RWPE2 (cell line): ENCODE measurements at places on chromosomes 6 and 20.

- H3K4me3 ChIP-seq, result no peak overlapping the region
- H3K36me3 ChIP-seq, result no peaks in the 10 kb centered on the region
- H3K27me3 ChIP-seq, result no peaks in the 10 kb centered on the region
- no peak overlapping the region for H3K27ac ChIP-seq
Measured at GRCh38 chr20:23242556-23243180, 107.9 kb upstream of the NXT1 start.

GRCh38 chr6:12386816-12387215 lies 96.7 kb downstream of the EDN1 start:
- no peaks in the 10 kb centered on the region for H3K27me3 ChIP-seq
- DNase-seq, result no peak
- H3K36me3 ChIP-seq, result no peaks in the 10 kb centered on the region
- no peak overlapping the region for H3K4me3 ChIP-seq

GRCh38 chr6:17858584-17858983 lies 128.9 kb downstream of the KIF13A start:
- H3K27me3 ChIP-seq, result no peaks in the 10 kb centered on the region
- H3K27ac ChIP-seq, result no peak overlapping the region
- peaks cover 4% of the 10 kb centered on the region for H3K36me3 ChIP-seq
- H3K4me3 ChIP-seq, result no peak overlapping the region
- no peak for DNase-seq

DNA sequence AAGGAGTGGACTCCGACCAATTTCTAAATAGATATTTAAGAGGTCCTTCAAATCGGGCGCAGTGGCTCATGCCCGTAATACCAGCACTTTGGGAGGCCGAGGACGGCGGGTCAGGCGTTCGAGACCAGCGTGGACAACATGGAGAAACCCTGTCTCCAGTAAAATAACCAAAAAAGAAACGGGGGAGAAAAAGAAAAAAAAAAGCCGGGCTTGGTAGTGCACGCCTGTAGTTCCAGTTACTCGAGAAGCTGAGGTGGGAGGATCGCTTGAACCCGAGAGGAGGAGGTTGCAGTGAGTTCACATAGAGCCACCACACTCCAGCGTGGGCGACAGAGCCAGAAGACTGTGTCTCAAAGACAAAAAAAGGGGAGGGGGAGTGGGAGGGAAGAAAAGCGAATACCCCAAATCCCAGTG lies 53.3 kb upstream of the HFE start:
- no peak for DNase-seq
- H3K36me3 ChIP-seq, result no peaks in the 10 kb centered on the region
- peak overlapping the region; percentile 94 for H3K27ac ChIP-seq
- peaks cover 5% of the 10 kb centered on the region for H3K4me1 ChIP-seq
- peak overlapping the region; percentile 47 for H3K4me3 ChIP-seq
- no peaks in the 10 kb centered on the region for H3K27me3 ChIP-seq

- H3K27ac ChIP-seq, result no peak overlapping the region
- H3K4me3 ChIP-seq, result no peak overlapping the region
- no peak for DNase-seq
- H3K27me3 ChIP-seq, result no peaks in the 10 kb centered on the region
- H3K4me1 ChIP-seq, result peaks cover 11% of the 10 kb centered on the region
Measured at GRCh38 chr20:60066438-60066823, 108.2 kb downstream of the CDH26 start.

DNA sequence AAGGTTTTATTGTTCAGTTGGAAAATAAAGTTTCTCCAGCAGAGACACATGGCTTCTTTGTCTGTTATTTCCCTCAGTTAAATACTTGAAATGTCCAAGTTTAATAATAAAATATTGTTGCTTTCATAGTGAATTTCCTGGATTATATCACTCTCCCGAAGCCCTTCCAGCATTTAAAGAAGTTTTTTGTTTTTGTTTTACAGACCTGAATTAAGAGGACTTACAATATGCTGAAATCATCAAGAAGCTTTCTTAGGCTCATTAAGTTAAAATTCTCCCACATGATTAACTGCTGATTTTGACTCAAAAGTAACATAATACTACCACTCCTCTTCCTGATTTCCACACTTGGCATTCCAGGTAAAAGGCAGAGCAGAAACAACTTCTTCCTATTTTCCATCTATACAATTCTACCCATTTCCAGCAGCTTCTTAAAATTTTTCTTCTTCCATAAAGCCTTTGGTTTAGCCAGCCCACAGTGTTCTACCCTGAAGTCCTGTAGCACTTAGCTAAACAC lies 35.8 kb downstream of the PDSS2 start:
- no peak for DNase-seq
- H3K27ac ChIP-seq, result no peak overlapping the region
- no peaks in the 10 kb centered on the region for H3K27me3 ChIP-seq

GRCh38 chr6:170532867-170533488 lies 20.1 kb downstream of the PSMB1 start:
- peaks cover 51% of the 10 kb centered on the region for H3K36me3 ChIP-seq
- no peak for DNase-seq
- no peak overlapping the region for H3K4me3 ChIP-seq
- H3K27me3 ChIP-seq, result no peaks in the 10 kb centered on the region
- no peak overlapping the region for H3K27ac ChIP-seq

DNA sequence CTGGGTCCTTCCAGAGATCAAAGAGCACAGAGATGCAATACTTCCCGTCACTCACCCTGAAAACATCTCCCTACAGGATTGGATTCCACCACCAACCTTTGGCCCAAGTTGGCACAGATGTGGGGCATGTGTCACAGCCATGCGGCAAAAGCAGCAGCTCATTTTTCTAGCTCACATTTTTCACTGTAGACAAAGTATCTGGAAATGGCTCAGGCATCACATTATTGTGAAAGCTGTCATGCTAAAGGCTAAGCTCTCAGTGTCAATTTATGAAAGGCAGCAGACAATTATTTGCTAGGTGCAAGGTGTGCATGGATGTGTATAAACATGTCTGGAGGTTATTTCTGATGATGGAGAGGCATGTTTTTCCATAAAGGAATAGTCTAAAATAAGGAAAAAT lies 248.8 kb upstream of the PRND start:
- H3K27me3 ChIP-seq, result no peaks in the 10 kb centered on the region
- no peak overlapping the region for H3K27ac ChIP-seq
- H3K4me3 ChIP-seq, result no peak overlapping the region
- no peak for DNase-seq
- peaks cover 9% of the 10 kb centered on the region for H3K4me1 ChIP-seq
- H3K36me3 ChIP-seq, result no peaks in the 10 kb centered on the region

DNA sequence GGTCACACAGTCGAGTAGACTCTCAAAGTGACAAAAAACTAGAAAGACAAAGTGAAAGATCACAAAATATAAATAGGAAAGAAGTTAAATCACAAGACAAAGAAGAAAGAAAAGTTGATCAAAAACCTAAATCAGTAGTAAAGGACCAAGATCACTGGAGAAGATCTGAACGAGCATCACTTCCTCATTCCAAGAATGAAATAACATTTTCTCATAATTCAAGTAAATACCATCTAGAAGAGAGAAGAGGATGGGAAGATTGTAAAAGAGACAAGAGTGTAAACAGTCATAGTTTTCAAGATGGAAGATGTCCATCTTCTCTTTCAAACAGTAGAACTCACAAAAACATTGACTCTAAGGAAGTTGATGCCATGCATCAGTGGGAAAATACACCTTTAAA lies 31.6 kb upstream of the GJA10 start:
- no peaks in the 10 kb centered on the region for H3K4me1 ChIP-seq
- peaks cover 92% of the 10 kb centered on the region for H3K36me3 ChIP-seq
- DNase-seq, result no peak
- H3K27ac ChIP-seq, result no peak overlapping the region
- H3K27me3 ChIP-seq, result no peaks in the 10 kb centered on the region

GRCh38 chr6:133218852-133219251 lies 22.3 kb upstream of the EYA4 start:
- no peaks in the 10 kb centered on the region for H3K36me3 ChIP-seq
- no peak overlapping the region for H3K27ac ChIP-seq
- no peaks in the 10 kb centered on the region for H3K27me3 ChIP-seq
- no peak overlapping the region for H3K4me3 ChIP-seq
- H3K4me1 ChIP-seq, result no peaks in the 10 kb centered on the region

DNA sequence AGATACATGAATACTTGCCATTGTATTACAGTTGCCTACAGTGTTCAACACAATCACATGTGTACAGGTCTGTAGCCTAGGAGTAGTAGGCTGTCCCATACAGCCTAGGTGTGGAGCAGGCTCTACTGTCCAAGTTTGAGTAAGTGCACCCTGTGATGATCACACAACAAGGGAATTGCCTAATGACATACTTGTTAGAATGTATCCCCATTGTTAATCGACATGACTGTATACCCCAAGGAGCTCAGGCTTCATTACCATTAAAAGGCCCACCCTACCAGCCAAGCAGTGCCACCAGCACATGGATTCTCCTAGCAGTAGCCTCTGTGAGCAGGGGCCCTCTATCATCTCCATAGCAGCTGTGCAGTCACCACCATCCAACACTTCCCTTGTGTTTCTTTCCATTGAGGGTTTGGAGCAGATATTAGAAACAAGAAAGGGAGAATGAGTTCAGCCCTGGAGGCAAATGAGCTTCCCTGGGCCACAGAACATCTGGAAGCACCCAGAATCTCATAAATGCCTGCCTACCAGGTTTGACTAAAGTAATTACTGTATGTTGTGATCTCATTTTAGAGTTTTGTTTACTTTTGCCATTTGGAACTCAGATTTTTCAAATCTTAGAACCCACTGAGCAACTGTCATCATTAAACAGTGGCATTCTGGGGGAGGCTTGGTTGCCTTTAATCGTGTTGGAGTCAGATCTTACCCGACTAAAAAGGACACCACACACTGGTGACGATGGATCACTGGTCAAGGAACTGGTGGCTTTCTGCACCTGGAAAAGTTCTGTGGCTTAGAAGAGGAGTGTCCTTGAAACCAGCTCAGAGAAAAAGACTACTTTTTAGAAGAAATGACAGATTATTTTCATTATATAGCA lies 104.9 kb downstream of the TULP4 start:
- H3K4me1 ChIP-seq, result peaks cover 23% of the 10 kb centered on the region
- H3K36me3 ChIP-seq, result peaks cover 29% of the 10 kb centered on the region
- peak overlapping the region; percentile 95 for H3K27ac ChIP-seq
- H3K4me3 ChIP-seq, result no peak overlapping the region

GRCh38 chr6:6593867-6594468 lies 5.4 kb downstream of the LY86 start:
- no peaks in the 10 kb centered on the region for H3K36me3 ChIP-seq
- H3K27ac ChIP-seq, result no peak overlapping the region
- no peak for DNase-seq
- H3K4me1 ChIP-seq, result no peaks in the 10 kb centered on the region
- no peaks in the 10 kb centered on the region for H3K27me3 ChIP-seq

GRCh38 chr20:58309591-58310290 lies at the start of gene RAB22A:
Gene RAB22A, plus strand, starts transcription at chr20:58309715. Its CDS starts 262 bp downstream, at chr20:58309977.
- H3K27me3 ChIP-seq, result no peaks in the 10 kb centered on the region
- H3K27ac ChIP-seq, result peak within 1 kb of the TSS; percentile 69
- peak within 1 kb of the TSS; percentile 98 for H3K4me3 ChIP-seq
- DNase-seq, result peak; percentile 95
- H3K36me3 ChIP-seq, result peaks cover 39% of the 10 kb centered on the region
- peaks cover 34% of the 10 kb centered on the region for H3K4me1 ChIP-seq
